Stimulated activated CD8-positive, alpha-beta memory T cell treated with anti-CD3 and anti-CD28 coated beads, Interleukin-15, amount 100 ng/mL, for 4 hours (primary cell): ENCODE measurements at places on chromosomes 2 and 18.

GRCh38 chr2:226405465-226405864 lies 394.2 kb downstream of the IRS1 start:
- no peak for DNase-seq

DNA sequence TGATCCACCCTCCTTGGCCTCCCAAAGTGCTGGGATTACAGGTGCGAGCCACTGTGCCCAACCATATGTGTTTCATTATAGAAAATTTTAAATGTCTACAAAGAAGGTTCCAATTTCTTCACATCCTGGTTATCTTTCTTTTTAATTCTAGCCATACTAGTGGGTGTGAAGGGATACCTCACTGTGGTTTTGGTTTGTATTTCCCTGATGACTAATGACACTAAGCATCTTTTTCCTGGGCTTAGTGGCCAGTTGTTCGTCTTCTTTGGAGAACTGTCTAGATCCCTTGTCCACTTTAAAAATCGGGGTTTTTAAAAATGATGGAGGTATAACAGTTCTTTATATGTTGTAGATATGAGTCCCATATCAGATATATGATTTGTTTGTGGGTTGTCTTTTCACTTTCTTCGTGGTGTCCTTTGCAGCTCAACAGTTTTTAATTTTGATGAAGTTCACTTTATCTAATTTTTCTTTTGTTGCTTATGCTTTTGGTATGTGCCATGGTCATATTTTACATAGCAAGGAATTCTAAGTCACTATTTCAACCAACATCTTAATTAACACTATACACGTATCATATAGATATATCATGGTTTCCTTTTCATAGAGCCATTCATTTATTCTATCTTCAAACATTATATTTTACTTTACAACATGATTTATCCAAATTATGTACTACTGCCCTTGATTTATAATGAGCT lies 135.0 kb upstream of the RIOK3 start:
- DNase-seq, result no peak

DNA sequence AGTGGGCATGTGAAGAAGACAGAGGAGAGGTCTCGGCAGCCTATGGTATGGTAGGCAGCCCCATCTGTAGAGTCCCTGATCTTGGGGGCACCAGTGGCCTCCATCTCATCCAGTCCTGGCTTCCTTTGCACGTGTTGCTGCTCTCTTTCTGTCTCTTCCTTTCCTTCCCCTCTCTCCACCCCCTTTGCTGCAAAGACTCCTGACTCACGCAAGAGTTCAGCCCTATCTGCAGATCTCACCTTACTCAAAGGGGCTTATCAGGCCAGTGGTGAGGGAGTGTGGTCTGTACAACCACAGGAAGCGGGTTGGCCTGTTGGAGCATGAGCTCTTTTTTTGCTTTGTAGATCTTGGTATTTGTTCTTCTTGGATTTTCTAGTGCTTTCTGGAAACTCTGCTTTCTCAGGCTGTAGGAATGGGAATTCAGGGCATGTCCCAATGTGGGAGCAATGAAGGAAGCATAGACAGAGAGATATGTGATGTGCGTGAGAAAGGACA lies 14.6 kb upstream of the NT5DC4 start:
- no peak for DNase-seq

DNA sequence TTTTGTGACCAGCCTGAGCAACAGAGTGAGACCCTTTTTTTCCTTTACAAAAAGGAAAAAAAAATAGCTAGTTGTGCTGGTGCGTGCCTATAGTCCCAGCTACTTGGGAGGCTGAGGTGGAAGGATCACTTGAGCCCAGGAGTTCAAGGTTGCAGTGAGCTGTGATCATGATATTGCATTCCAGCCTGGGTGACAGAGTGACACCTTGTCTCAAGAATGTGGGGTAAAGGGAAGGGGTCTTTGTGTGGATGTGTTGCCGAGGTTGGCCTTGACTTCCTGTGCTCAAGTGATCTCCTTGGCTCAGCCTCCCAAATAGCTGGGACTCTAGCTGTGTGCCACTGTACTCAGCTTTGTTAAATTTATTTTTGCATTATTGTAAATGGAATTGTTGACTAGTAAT lies 120.6 kb downstream of the ZNF407 start:
- no peak for DNase-seq

DNA sequence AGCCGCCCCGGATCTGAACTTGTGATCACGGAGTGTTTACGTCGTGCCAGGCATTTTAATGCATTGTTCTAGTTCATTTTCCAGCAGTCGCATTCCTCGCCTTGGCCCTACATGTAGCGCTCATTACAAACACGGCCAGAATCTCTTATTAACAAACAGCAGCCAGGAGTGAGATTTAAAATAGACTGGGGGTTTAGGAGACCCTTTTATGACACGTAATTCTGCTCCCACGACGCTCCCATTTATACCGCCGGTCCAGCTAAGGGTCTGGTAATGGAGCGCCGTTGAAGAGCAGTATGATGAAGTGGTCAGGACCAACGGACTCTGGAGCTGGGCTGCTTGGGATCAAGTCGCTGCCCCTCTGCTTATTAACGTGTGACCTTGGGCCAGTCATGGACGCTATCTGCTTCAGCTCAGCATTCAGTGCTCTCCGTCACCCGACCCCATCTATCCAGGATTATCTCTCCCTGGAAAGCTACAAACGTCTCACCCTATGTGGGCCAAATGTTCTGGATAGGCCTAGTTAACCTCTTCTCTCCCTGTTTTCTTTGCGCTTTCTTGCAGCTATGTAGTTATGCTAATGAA lies 745 bp downstream of the MSH2 start:
- DNase-seq, result no peak

- DNase-seq, result no peak
Measured at GRCh38 chr2:15047184-15047583, 414.7 kb downstream of the LRATD1 start.

DNA sequence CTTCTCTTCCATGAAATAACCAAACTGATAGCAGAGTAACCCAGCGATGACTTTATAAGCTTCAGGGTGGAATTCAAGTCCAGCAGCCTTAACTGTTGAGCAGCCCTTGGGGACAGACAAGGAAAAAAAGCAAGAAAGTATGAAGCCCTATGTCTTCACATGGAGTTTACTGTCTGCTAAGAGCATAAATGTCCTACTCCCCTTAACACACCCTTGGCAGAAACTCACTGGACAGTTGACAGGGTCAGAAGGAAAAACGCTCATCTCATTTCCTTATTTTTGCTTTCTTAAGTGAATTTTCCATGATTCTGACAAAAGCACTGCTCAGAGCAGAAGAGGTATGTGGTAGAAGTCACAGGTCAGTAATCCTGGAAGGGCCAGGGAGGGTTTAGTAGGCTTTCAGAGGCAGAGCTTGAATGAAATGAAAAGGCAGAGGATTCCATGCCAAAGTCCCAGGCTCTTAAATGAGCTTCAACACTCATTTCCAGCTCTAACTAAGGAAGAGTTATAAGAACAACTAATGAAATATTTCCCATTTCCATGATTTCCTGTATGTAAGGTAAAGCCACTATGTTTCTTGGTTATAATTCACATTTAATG lies 683.3 kb upstream of the KLHL29 start:
- no peak for DNase-seq

DNA sequence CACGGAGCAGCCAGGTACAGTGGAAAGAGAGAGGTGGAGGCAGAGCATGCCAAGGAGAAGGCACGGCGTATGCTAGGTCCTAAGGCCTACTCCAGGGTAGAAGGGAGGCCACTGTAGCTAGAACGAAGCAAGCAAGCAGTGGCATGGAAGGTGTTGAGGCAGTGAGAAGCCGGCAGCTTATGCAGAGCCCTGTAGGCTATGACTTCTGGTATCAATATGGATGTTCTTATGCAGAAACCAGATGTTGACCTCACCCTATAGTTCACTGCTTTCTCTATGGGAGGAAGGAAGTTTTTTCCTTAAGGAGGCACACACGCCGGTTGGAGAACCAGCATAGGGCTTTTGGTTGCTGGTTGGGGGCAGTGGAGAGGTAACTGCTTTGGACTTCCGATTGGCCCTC lies 6.1 kb downstream of the MGAT5 start:
- DNase-seq, result no peak

DNA sequence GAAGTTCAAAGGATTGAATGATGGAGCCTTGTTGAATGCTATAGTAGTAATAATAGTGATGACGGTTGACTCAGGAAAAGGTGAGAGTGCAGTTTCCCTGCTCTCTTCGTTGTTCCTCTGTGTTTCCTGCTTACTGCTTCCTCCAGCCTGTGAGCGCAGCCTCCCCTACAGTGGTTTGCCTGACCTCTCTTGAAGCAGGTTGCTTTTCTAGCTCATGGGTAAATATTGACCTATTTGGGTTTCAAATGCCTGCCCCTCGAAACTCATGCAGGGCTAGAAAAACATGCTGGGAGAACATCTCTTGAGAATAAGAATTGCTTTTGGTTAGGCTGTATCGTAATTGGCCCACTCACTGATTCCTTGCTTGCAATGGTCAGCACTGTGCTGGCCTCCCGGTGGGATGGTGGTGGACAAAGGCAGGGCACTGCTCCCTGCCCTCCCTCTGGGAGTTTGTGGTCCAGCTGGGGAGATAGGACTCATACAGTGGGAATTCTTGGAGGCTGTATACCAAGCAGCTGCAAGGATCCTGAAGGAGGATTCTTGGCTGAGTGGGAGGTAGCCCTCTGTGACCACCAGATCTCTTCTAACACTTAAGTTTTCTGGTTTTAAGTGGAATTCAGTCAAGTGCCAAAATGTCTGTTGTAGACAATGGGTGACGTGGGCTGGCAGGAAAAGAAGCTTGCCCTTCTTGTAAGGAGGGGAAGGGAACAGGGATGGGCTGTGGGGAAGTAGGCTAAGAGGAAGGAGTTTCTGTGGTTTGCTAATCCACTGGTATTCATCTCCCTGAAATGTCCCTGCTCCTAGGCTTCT lies 5.4 kb upstream of the RNF181 start:
- DNase-seq, result no peak

DNA sequence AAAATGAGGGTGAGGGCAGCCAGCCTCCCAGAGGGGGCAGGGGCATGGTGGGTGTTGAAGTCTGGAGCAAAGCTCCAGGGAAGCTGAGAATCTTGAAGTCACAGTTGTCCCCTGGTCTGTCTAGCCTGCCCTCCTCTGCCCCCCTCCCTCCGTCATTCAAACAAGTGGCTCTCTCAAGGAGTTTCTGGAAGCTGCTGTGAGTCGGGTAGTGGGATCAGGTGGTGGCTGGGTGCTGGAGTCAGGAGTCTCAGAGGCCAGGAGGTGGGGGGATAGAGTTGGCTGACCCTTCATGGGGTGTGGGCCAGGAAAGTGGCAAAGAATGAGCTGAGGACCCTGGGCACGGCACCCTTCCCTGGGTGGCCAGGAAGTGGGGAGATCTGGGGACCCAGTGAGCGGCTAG lies 495 bp upstream of the ASIC4 start:
- DNase-seq, result no peak

- no peak for DNase-seq
Measured at GRCh38 chr2:194087089-194087958, 1569.7 kb upstream of the SLC39A10 start.

GRCh38 chr18:48643262-48643661 lies 104.4 kb downstream of the CTIF start:
- no peak for DNase-seq

GRCh38 chr18:5895876-5896740 lies 786 bp upstream of the TMEM200C start:
- no peak for DNase-seq

DNA sequence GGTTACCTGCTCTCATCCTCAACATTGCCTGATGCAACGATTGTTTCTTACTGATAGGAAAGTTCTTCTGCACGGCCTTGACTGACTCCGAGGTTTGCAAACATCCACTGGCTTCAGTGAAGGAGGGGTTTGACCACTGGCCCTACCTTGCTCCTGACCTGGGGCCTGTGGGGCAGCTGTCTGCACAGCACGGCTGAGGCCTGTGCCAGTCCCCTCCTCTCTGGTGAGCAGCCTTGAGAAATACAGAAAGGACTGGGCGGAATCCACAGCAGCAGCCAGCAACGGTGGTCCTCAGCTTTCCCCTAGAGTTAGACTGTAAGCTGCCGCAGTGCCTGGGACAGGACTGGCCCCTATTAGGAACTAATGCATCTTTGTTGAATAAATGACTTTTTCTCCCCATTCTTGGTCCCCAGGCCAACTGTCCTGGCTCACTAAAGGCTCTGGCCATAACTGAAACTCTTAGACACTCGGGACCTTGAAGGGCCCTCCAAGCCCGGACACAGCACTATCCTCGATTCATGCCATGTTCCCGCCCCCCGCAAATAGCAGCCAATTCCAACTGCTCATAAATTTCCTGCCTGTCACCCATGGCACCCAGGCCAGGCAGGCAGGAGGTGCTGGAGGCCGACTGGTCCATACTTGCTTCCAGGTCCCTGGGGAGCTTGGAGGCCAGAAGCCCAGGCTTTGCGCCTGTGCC lies 26.7 kb downstream of the ATOH8 start:
- no peak for DNase-seq

DNA sequence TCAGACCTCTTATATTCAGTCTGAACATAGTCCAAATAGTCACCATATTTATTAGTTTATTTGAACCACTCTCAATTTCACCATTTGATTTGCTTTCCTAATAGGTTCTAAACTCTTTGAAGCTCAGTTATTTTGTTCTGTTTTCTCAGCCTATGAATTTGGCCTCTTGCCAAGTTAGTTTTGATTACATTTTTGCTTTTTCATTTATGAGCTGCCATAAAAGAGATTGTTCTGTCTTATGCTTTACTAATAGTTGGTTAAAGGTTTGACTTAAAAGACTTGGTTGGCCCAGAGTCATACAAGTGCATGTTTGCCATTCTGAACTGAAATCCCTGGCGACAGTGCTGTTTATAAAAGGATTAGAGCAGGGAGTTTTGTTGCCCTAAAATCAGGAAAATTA lies 85.9 kb upstream of the RANBP2 start:
- DNase-seq, result no peak

- DNase-seq, result no peak
Measured at GRCh38 chr2:120543899-120544298, 191.8 kb upstream of the GLI2 start.
